ENCODE measurements at places on chromosomes 4 and X.

DNA sequence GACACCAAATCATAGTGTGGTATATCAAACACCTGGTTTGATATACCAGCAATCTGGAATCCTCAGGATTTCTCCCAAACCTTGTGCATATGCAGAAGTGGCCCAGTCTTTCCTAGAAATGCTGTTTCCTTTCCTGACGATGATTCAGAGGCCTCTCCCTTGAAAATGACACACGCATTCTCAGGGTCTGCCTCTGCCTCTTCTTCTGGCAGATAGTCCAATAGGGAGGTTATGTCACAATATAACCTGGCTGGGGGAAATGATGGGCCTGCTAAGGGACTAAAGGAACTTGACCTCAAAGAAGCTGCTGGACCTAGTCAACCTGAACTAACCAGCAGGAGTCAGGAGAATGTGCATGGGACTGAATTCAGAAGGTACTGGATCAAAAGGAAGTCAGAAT is 435.2 kb downstream of the IDS start:
- DNase-seq: no peak

- DNase-seq: no peak
Measured at GRCh38 chrX:145405012-145405411, 157.7 kb downstream of the SPANXN1 start.

DNA sequence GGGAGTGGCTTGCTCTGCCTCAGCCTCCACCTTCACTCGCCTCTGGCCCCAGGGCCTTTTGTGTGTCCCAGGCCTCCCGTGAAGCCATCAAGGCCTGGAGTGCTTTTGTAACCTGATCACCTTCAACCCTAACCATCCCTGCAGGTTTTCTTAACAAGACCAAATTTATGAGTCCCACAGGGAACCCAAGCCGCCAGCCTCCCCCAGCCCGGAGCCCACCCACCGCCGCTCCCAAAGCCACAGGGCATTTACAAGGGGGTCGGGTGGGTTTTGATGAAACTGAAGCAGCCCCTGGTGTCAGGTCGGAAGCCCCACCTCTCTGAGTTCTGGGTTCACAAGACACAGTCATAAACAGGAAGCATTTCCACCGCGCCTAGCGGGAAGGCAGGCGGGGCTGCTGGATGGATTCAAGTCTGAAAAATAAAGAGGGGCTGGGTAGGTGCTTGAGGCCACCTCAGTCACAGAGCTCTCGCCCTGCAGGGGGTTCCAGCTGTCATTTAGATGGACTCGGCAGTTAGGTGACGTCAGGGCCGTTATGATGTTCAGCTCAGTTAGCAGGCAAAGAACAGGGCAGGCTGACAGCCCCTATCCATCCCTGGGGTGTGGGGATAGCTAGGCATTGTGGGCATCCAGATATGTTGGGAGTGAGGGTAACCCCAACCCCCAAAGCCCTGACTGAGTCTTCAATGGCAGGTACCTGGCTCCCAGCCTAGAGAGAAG is 128.5 kb downstream of the BCOR start:
- DNase-seq: no peak

GRCh38 chr4:136281889-136282288 is 1250.4 kb downstream of the PCDH18 start:
- DNase-seq: no peak

DNA sequence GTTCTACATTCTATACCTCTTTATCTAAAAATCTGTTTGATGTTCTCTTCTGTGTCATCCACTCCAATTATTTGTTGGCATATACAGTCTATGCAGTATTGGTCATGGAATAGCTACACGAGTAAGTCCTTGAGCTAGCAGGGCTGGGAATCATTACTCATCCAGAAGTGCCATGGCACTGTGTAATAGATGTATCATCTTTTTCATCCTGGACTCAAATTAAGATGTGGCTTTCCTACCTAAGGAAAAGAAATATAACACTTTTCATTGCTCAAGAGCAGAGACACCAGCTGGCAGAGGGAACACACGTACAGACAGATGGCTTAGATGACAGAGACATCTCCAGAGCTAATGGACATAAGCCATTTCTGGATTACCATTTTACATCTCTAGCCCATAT is 159.8 kb downstream of the FAM13A start:
- DNase-seq: no peak

DNA sequence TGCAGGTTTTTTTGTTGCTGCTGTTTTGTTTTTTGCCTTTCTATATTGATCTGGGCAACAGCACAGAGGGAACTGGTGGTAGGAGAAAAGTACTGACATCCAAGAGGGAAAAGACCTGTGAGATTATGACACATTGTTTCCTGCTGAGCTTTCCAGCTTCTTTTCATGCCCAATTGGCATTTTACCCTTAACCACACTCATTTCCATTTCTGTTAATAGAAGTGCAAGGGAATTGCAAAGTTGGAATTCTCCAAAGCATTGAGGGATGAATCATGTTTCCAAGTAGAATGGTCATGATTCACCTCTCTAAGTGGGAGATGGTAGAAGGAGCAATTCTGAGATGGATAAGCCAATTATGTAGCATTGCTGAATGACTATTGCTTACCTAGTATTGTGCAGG is 161.5 kb downstream of the PPARGC1A start:
- DNase-seq: no peak

- no peak for DNase-seq
Measured at GRCh38 chrX:71236836-71237235, 13.8 kb downstream of the GJB1 start.

DNA sequence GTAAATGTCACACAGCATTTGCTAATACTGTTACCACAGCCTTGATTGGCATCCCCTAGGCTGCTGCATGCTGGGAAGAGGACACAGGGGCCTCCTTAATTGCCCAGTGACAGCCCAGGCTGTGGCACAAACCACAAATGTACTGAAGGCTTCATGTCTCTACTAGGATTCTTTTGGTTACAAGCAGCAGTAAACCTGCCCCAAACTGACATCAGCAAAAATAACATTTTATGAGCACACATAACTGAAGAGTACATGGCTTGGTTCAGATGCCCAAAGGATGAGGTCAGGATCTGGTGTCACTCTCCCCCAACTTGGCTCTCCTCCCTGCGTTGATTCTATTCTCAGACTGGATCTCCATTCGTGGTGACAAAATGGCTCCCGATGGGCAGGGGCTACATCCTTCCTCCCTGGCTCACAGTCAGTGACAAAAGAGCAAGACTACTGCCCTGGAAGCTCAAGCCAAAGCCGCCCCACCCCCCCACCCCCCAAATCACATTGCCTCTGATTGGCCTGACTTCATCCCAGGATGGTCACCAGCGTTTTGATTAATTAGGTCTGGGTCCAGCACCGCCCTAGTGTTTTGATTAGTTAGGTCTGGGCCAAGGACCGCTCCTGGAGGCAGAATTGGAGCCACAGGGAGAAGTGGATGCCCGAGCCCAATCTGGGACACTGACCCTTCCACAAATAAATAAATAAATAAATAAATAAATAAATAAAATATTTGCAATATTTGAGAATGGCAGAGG is 180.5 kb upstream of the RBPJ start:
- DNase-seq: no peak

DNA sequence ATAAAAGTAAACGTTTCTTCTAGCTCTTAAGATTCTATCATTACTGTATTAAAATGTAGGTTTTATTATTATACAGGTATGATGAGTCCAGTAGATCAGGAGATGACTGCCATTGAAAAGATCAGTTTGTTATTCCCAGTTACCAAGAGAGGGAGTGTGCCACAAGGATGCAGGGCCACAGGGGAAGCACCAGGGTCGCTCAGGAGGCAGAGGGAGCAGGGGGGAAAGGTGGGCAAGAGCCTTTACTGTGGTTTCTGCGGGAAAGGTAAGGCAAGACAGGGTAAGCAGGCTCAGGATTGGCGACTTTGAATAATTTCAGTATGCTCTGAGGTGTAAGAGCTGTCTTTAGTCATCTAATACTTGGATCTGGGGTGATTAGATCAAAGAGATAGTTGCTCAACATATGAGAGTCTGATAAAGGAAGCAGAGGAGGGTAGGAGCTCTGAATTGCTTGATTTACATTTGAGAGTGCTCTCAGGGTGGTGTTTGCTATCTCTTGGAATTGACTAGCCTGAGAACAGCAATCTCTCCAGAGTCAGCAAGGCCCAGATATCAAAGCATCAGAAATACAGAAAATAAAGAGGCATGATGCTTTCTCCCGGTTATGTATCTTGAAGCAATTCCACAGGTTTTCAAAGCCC is 86.0 kb downstream of the NDST3 start:
- no peak for DNase-seq

GRCh38 chrX:136021903-136022302 is 36.7 kb downstream of the SLC9A6 start:
- DNase-seq: no peak

DNA sequence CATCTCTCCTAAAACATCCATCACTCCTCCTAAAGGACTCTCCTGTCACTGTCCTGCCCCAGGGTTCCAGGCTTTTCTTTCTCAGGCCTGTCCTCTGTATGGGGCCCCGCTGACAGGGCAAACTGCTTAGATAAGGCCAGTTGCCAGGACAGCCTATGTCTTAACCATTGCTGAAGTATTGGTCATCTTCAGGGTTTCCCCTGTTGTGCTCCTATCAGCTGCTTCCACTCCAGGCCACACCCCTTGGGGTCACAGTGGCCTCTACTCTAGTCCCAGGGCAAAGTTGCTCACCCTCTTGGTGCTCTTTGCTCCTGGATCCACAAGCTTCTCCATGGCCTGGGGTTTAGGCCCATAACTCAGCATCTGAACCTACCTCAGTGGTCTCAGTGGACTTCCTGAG is 138.0 kb upstream of the PJA1 start:
- DNase-seq: no peak

GRCh38 chr4:6087669-6088341 is 69.6 kb upstream of the C4orf50 start:
- DNase-seq: no peak

GRCh38 chr4:123870216-123870876 is 473.8 kb downstream of the SPRY1 start:
- no peak for DNase-seq

- DNase-seq: no peak
Measured at GRCh38 chrX:151745651-151746050, 11.1 kb downstream of the CNGA2 start.

GRCh38 chrX:10679387-10679786 is 59.0 kb upstream of the MID1 start:
- DNase-seq: no peak

DNA sequence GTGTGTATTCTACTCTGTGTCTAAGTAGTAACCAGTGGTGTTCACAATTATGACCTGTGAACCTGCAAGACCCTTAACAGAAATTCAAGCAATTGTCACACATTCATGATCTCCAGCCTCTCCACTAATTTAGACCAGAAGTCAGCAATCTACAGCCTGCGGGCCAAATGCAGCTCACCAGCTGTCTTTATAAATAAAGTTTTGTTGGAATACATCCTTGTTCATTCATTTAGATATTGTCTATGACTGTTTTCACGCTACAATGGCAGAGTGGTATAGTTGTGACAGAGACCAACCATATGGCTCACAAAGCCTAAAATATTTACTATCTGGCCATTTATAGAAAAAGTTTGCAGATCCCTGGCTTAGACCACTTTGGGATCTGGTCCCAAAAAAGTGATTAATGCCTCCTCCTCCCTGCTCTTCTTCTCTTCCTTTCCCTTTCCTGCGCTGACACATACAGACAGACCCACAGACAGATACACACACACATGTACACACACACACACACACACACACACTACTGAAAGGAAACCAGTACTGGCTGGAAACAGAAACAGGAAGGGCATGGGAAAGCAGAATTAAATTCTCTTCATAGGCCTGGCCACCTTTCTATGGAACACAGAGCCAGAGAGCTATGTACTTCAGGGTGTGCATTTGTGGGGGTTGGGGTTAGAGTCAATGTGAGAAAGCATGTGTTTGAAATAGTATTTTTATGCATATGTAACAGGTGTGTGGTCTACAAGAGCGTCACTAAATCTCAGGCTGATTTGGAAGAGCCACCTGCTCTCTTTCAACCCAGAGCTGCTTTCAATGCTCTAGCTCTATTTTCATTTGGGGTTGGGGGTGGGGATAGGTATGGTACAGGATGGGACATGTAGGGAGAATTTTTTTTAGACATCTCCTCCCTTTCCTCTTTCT is 49.7 kb upstream of the TMEM164 start:
- no peak for DNase-seq

DNA sequence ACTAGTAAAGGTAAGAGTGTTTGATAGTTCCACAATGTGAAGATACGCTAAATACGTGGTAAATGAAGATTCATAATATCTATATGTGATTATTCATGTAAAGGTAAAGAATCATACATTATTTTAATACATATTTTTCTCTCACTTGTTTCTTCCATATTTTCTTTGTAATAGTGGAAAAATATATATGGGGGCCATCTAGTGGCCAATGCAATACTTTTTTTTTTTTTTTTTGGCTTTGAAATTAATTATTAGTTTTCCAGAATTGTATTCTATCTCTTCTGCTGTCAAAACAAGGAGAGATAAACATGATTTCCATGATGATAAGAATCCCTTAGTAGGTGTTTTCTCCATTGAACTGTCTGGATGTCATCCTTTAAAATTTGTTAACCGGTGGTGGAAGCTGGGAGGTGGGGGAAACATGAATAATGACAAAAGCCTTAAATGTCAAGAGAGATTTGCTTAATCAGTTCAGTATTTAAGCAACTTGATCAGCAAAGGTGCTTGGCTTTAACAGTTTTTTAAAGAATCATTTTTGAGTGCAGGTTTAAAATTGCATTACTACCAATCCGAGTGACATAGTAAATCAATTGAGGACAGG is 508.7 kb upstream of the HTR2C start:
- no peak for DNase-seq

DNA sequence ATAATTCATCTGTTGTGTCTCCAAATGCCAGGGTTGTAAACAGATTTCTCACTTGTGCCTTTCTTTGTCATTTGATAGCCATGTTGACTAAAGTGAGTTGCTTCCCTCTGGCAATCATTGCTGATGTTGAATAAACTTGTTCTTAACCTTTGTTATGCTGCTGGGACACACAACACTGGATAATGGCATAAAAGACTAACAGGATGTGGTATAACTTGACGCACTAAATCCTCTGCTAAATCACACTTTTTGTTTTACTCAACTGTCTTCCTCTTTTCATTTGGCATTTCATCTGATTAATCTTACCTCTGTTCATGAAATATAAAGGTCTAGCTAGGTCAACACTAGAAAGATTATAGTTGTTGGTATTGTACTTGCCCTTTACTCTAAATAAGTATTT is 17.6 kb upstream of the CXCL5 start:
- DNase-seq: no peak

DNA sequence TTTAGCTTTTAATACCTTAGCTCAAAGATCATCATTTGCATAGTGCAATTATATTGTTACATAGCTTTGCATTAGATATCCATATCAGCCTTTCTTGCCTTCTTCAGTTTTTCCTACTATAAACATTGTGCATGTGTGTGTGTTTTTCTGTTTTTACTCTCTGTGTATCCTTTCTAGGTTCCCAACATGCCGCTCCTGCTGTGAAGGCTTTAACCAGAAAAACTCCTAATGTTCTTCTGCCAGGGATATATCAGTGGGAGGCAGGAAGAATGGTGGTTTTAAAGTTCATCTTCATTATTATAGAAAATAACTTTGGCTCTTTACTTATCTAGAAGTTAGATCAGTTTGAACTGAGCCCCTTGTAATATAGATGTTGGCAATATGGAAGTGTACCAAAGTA is 61.2 kb downstream of the CPE start:
- no peak for DNase-seq

Data from activated CD4-positive, alpha-beta T cell treated with anti-CD3 and anti-CD28 coated beads for 1 hour (primary cell).